LHCN-M2 (cell line): ENCODE measurements at places on chromosomes 3 and 15. TPM values are rescaled to one million over a fixed set of nuclear protein-coding genes. Genes with fewer than 3 reads are reported as not detected.

Gene SLC51A
- not detected in 2 replicates for total RNA-seq

Gene ALS2CL
- 0.23 and 0.96 TPM in 2 replicates for total RNA-seq

Gene ITIH3
- total RNA-seq, result not detected in 2 replicates

Gene FAM107A
- not detected in 2 replicates for total RNA-seq

Gene IMPG2
- total RNA-seq, result 0.19 and 0.23 TPM in 2 replicates

Gene PLSCR5
- not detected in 2 replicates for total RNA-seq

Gene LYZL4
- not detected in 2 replicates for total RNA-seq

Gene SYNPR
- not detected in 2 replicates for total RNA-seq

Gene DCBLD2
- total RNA-seq, result 628 and 664 TPM in 2 replicates

Gene LMOD3
- total RNA-seq, result 0.90 and 4.6 TPM in 2 replicates

Gene FOXL2
- total RNA-seq, result 6.3 and 7.4 TPM in 2 replicates

Gene IRAK2
- 5.9 and 7.6 TPM in 2 replicates for total RNA-seq

Gene TLR9
- under 0.01 TPM in 1 of 2 replicates, not detected in the other for total RNA-seq

Gene CCDC39
- total RNA-seq, result not detected in 2 replicates

Gene GOLGA8J
- total RNA-seq, result not detected in 2 replicates

Gene SLCO3A1
- under 0.01 TPM in 2 replicates for total RNA-seq

Gene TRPM1
- total RNA-seq, result not detected in 2 replicates

Gene TUSC7
- total RNA-seq, result not detected in 2 replicates

Gene ASB14
- total RNA-seq, result not detected in 2 replicates

Gene ALPK3
- total RNA-seq, result 33.5 and 37.4 TPM in 2 replicates

Gene FAM3D
- total RNA-seq, result not detected in 2 replicates

Gene BNC1
- 11.5 and 13.8 TPM in 2 replicates for total RNA-seq

Gene SEMA3B
- total RNA-seq, result 2.1 and 4.1 TPM in 2 replicates
